Motor neuron (in vitro differentiated cells): ENCODE measurements at places on chromosomes 3 and 15. TPM values are rescaled to one million over a fixed set of nuclear protein-coding genes. Genes with fewer than 3 reads are reported as not detected.
A peak's percentile ranks its signal among the peaks of the same experiment; 100 is the strongest.

SLC12A1 gene
- total RNA-seq: 0.25 and 0.32 TPM in 2 replicates

CCDC39 gene
- total RNA-seq: not detected in 2 replicates

MORC1 gene
- total RNA-seq: 0.05 TPM in 1 of 2 replicates, not detected in the other

ROPN1B gene
- 0.54 TPM in 1 of 2 replicates, not detected in the other for total RNA-seq

CHRNA3 gene
- total RNA-seq: 13.4 and 15.4 TPM in 2 replicates

GAP43 gene
- 0.38 and 0.91 TPM in 2 replicates for total RNA-seq

GRCh38 chr3:4754180-4755086 lies 224.8 kb upstream of the BHLHE40 start:
- no peak for ATAC-seq

DNA sequence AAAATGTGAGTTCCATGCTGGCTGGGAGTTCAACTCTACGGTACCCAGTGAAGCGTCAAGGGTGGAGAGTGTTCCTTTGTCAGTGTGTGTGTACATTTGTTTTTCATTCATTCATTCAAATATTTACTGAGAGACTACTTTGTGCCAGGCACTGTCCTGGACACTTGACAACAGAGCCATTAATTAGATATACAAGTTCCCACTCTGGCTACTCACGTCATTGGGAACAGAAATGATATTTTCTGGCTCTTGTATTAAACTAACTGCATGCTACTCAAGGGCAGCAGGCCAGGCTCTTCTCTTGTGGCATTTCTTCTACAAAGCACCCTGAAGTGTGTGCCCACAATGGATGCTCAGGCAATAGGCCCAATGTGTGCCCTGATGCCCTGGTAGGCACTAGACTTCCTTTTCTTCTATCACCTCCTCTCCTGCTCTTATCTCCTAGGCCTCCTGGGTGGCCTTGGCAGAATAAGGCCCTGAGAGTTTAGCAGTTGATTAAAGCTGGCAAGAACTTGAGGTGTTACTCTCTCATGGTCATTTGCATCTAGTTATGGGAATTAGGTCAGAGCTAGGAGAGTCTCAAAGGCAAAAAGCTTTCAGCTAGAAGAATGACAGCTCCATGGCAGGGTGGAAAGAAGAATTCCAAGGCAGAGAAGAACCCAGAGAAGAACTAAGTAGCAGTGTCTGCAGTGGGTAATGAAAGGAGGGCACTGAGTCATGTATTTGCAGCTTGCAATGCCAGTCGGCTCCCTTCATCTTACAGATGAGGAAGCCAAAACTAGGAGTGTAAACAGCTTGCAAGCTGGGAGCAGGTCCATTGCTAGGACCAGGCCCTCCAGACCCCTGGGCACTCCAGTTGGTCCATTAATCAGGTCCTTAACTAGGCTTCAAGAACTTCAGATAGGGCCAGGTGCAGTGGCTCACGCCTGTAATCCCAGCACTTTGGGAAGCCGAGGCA lies 14.0 kb upstream of the SMAD3 start:
- no peak for ATAC-seq

DNA sequence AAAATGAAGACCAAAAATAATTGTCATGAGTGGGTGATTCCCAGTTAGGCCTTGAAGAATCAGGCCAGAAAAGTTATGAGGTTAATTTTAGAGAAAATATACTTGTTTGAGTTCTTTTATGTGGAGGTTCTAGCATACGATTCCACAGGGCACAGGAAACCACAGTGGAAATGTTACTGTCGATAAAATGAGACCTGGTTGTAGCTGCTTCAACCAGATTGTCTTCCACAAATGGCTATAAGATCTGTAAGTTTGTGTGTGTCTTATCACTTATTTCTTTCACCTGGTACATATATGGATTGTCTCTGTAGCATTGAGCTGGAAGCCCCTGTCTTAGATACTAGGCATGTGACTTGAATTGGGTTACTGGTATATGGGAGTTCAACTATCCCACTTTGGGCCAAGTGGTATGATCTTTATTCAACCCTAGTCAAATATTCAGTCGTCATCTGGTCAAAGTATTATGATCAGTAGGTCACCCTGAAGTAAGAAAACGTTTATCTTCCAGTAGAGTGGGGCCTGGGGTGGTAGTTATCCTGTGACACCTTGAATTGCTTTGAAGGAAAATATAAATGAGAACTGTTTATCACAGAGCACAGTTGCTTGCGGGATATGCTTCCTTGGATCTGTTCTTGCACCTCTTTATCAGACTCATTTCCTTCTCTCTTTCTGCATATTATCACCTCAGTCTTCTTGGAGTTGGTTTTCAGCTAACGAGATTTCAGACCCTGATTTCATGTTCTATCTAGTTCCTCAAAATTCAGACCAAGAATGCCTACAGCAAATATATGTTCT lies 21.5 kb upstream of the ZNF609 start:
- ATAC-seq: no peak

DNA sequence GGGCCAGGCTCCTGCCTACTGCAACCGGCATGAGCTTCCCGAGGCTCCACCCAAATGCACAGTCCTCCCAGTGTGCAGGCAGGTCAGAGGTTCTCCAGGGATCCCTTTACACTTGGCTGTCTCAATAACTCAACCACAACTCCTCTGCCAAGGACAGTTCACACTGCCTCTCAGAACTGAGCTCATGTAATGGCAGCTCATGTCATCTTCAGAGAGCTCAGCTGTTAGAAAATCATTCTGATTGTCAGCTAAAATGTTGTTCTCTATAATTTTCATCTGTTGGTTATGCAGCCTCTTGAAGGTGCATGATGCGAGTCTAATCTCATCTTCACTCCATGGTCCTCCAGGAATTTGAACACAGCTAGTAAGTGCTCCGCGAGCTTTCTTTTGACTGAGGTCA lies 76.7 kb downstream of the SST start:
- no peak for ATAC-seq

DNA sequence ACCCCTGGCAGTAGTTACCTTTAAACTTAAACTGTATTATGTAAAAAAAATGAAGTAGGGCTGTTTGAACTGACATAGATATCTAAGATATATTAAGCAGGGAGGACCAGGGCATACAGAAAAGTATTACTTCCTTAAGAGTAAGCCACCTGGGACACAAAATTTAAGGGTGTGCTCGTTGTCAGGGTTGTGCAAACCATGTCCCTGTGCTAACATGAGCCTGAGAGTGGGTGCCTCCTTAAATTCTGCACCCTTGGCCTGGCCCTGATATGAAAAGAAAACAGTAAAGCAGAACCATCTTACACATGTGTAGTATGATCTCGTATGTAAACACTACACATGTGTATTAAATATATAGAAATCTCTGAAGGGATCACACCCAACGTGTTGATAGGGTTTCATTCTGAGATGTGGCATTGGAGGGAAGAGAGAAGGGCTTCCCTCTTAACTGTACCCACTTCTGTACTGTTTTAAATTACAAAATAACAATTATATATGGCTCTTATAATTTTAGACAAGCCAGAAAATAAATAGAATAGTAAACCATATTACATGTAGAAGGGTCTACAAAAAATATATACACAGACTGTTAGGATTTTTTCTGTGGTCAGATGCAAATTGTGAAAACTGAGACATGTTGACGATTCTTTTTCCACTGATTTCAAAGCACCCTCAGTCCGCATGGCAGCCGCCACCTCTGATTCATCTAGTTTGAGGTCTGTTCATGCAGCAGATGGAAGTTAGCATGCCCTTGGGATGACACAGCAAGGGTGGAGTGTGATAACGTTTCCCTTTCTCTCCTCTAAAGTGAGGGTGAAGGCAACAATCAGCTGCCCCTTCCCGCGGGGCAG lies 400.8 kb upstream of the PROK2 start:
- ATAC-seq: peak; percentile 68

GRCh38 chr15:85905751-85906450 lies 111.2 kb upstream of the KLHL25 start:
- peak; percentile 89 for ATAC-seq

DNA sequence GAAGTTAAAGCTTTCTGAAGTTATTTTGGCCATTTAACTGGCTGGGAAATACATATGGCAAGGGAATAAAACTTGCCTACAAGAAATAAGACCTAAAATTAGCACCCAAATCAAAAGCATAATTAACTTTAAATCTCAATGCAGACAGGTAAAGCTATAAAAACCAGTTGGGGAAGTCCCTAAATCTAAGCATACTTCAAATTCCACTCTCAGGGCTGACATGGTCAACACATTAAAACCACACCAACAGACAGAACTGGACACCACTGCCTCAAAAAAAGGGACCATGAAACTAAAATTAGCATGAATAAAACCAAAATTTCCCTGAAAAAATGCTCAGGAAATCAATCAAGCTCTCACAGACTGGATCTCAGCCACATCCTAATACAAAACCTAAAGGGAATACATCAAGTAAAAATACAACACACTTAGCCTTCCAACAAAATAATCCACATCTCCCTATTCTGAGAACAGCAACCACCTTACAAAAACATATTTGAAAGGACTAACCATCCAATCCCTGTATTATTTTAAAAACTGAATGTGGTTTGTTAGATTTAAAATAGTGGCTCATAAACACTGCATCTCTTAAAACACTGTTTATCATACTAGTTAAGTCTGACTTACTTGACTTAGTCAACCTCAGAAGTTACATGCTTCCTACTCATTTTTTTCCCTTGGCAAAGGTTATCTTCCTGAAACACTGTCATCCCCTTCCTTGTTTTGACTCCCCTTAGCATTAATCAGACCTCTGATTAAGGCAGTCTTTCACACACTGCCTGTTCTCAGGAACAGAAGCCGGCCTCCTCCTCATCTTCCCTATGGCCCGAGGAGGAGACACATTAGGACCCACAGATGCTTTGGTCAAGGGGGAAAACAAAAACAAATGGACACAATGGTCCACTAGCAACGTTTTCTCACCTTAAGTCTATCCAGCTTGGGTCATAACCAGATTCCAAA lies 8.3 kb downstream of the TRA2B start:
- ATAC-seq: no peak

- ATAC-seq: peak; percentile 59
Measured at GRCh38 chr3:19147905-19148767, at the start of gene KCNH8. Gene KCNH8, plus strand, starts transcription at chr3:19148510. Its CDS starts 210 bp downstream, at chr3:19148720.

DNA sequence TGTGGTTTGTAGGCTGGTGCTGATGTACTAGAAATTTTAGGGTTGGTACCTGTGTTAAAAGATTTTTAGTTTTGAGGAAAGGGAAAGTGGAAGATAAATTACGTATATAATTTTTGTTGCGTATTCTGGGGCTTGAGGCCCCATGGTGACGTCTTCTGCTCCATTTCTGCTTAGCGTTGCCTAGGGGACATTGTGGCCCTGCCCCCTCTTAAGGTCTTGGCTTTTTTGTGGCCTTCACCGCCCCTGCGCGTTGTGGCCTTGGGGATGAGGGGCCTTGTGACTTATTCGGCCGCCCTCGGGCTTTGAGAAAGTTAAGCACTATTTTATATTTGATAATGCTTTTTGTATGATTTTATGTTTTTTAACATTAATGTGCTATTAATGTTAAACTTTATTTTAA lies 182.0 kb downstream of the KLF13 start:
- no peak for ATAC-seq

DNA sequence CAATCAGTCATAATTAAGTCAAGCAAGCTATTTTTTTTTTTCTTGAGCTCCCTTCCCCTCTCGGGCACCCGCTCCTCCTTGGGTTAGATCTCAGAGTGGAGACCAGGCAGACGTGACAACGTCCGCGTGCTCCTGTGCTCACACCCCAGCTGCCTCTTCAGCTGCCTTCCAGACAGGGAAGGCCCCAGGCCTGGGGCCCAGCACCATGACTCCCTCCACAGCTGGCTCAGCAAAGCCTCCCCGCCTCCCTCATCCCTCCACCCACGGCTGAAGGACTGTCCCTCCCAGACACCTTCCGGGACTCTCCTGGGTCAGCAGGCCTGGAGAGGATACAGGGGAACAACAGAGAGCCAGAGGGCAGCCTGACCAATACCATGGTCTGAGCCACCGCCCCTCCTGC lies 87.9 kb upstream of the LINGO1 start:
- ATAC-seq: peak; percentile 92

GRCh38 chr15:23561914-23562313 lies 3.6 kb upstream of the MKRN3 start:
- ATAC-seq: no peak

DNA sequence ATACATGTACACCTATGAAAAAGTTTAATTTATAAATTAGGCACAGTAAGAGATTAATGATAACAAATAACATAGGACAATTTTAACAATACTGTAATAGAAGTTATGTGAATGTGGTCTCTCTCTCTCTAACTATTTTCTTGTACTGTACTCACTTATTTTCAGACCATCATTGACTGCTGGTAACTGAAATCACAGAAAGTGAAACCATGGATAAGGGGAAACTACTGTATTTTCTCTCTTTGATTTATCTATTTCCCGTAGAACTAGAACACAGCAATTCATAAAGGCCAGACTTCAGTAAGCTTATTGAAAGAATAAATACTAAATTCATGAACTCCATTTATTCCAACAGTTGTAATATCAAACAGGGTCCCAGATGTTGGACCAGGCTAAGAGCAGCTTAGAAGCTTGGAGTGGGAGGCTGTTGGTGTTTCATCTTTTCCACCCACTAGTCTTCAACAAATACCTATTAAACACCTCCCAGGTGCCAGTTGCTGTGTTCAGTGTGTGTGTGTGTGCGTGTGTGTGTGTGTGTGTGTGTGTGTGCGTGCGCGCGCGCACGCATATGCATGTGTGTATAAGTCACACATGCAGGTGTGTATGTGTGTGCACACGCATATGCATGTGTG lies 235.4 kb downstream of the FOXP1 start:
- ATAC-seq: no peak
